ENCODE measurements at places on chromosomes 7 and 10. TPM values are rescaled to one million over a fixed set of nuclear protein-coding genes. Genes with fewer than 3 reads are reported as not detected.

GRCh38 chr10:29237786-29238185 lies 51.1 kb upstream of the LYZL1 start:
- H3K36me3 ChIP-seq = no peaks in the 10 kb centered on the region
- H3K4me3 ChIP-seq = no peak overlapping the region
- H3K27me3 ChIP-seq = no peaks in the 10 kb centered on the region
- peaks cover 35% of the 10 kb centered on the region for H3K4me1 ChIP-seq

DNA sequence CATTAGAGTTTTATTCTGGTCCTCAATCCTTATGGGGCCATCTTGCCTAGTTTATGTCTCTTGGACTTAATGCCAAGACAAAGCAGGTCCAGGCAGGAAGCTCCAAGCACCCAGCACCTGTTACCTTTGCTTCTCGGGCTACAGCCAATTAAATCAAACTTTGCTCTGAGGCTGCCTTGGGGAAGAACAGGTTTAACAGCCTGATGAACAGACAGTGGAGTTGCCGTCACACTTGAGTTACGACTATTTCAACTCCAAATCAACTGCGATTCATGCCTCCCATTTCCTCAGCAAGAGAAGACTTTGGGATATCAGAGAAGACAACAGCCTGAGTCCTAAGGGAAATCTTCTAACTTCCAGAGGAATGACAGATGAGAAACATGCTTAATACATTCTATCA lies 62.2 kb downstream of the XPNPEP1 start:
- DNase-seq = no peak
- H3K4me1 ChIP-seq = no peaks in the 10 kb centered on the region
- H3K4me3 ChIP-seq = no peak overlapping the region
- peaks cover 24% of the 10 kb centered on the region for H3K36me3 ChIP-seq
- H3K27ac ChIP-seq = no peak overlapping the region

- H3K27ac ChIP-seq = no peak overlapping the region
- H3K36me3 ChIP-seq = no peaks in the 10 kb centered on the region
- peak overlapping the region; percentile 15 for H3K4me3 ChIP-seq
- no peaks in the 10 kb centered on the region for H3K27me3 ChIP-seq
- DNase-seq = no peak
These were observed 92.6 kb downstream of the INPP5A start for GRCh38 chr10:132630156-132630555.

DNA sequence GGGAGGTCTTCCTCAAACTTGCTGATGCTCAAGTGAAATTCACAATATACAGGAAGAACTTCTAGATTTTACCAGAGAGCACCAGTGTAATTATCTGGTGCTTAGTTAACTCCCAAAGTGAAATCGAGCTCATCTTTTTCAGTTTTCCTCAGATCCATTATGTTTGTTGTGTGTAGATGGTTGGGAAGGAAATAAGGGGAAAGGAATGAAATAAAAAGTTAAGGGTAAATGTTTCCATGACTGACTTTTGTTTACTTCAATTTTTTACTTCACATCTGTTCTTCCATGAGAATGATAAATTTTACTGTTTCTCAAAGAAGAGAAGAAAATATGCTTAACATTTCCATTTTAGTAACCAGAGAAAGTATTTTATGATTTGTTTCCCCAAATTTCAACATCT lies 21.3 kb downstream of the FAM107B start:
- peaks cover 15% of the 10 kb centered on the region for H3K4me1 ChIP-seq
- H3K27me3 ChIP-seq = no peaks in the 10 kb centered on the region
- no peaks in the 10 kb centered on the region for H3K36me3 ChIP-seq
- H3K27ac ChIP-seq = no peak overlapping the region
- DNase-seq = no peak

GRCh38 chr7:155184923-155185322 lies 112.8 kb upstream of the INSIG1 start:
- no peak for DNase-seq
- H3K4me1 ChIP-seq = no peaks in the 10 kb centered on the region
- peaks cover 20% of the 10 kb centered on the region for H3K36me3 ChIP-seq
- peaks cover 3% of the 10 kb centered on the region for H3K27me3 ChIP-seq
- H3K4me3 ChIP-seq = no peak overlapping the region
- no peak overlapping the region for H3K27ac ChIP-seq

GRCh38 chr10:43204042-43204942 lies 62.6 kb downstream of the RASGEF1A start:
- no peaks in the 10 kb centered on the region for H3K27me3 ChIP-seq
- peaks cover 4% of the 10 kb centered on the region for H3K4me1 ChIP-seq
- H3K4me3 ChIP-seq = peak overlapping the region; percentile 23

DNA sequence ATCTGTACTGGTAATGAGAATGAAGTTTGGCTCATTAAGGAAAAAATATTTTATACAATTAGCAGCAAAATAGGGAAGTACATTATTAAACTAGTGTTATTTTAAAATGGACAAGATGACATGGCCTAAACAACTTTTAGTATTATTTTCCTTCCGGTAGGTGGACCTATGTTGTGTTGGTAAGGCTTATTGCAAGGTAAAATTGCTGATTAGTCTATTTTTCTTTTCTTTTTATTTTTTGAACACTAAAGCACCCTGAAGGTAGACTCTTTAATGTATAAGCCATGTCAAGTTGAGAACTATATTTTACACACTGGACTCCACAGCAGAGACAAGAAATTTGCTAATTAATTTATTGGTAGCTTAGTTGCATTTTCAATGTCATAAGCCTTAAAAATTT lies 239.5 kb upstream of the POT1 start:
- H3K4me1 ChIP-seq = no peaks in the 10 kb centered on the region
- no peak overlapping the region for H3K4me3 ChIP-seq
- no peaks in the 10 kb centered on the region for H3K36me3 ChIP-seq
- no peaks in the 10 kb centered on the region for H3K27me3 ChIP-seq
- no peak overlapping the region for H3K27ac ChIP-seq

DNA sequence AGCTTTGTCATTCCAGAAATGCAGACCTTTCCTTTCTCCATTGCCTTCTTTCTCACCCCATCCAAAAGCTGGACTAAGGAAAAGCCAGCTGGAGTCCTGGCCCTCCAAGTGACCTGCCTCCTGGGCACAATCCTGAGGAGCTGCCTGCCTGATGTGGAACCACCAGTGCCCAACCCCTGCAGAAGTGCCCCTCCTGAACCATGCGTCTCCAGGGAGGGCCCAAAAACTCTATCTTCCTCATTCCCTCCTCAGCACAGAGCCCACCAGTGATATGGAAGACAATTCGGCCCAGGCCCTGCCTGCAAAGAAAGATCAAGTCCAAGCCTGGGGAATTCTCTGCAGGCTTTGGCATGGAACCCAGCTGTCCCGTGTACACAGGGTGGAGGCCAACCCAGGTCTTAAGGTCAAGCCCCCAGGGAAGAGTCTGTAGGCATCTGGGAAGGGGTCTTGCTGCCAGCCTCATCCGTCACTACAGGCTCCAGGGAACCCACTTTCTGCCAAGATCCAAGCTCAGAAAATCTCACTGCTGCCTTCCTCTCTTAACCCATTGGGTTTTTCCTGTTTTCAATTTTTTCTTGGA lies 3.5 kb upstream of the GRID1 start:
- DNase-seq = no peak
- peaks cover 14% of the 10 kb centered on the region for H3K4me1 ChIP-seq
- no peaks in the 10 kb centered on the region for H3K36me3 ChIP-seq
- no peak overlapping the region for H3K4me3 ChIP-seq

- no peak for DNase-seq
- no peak overlapping the region for H3K4me3 ChIP-seq
- H3K27me3 ChIP-seq = no peaks in the 10 kb centered on the region
- no peak overlapping the region for H3K27ac ChIP-seq
These were observed 13.4 kb upstream of the DNAAF5 start for GRCh38 chr7:713139-713457.

GARIN1A gene
- total RNA-seq = 1.9 TPM

ELN gene
- total RNA-seq = 0.41 TPM

ADAP1 gene
- 5.2 TPM for total RNA-seq

All from neural crest cell (in vitro differentiated cells).